ENCODE measurements at places on chromosomes 11 and 22.
A peak's percentile ranks its signal among the peaks of the same experiment; 100 is the strongest.

DNA sequence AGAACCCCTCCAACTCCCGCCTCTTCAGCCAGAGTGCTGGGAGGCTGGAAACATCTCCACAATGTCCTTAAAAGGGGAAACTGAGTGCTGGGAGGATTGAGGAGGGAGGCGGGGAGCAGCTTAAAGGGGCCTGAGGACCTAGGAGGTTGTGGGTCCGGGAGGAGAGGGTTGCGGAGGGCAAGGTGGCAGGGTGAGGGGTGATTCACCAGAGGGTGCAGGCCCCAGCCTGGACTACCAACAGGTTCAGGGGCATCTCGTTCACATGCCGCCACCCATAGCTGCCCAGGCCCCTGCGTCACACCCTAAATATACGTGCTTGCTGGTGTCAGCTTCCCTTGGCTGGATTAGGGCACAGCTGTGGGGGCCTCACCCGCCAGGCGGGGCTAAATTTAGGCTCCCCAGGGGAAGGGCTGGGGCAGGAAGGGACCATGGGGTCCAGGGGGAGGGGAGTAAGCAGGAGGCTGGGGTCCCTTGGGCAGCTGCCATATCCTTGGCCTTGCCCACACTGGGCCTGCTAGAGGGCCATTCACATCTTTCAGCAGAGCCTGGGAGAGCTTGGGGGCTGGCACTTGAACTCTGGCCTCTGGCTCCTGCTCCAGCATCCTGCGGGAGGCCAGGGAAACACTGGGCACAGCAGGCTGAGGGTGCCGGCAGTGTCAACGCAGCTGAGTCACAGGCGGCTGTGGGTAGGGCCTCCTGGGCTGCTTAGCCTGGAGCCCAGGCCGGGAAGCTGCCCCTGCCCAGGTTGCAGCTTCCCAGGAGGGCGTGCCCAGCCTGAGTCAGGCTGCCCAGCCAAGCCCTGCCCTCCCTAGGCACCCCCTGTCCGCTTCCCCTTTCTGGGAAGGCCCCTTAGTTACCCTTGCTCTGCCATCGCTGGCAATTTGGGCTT lies 1.3 kb downstream of the EHBP1L1 start:
- DNase-seq, result no peak

DNA sequence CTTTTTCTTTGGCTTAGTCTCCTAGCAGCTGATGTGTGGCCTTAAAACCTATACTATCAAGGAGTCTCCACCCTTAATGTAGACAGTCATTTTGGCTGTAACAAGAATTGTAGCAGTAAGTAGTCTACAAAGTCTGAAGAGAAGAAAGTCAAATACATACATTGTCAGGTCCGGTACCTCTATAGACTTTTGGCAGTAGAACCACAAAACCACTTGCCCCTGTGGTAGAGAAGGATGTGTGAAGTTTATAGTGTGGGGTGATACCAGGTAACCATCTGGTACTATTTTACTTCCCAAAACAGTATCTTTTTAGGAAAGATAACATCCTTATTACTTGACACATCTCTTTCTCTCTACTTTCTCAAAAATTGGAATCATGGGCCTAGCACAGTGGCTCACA lies 15.1 kb downstream of the ATG13 start:
- no peak for DNase-seq

GRCh38 chr11:110530900-110531741 lies 101.4 kb downstream of the FDX1 start:
- no peak for DNase-seq

DNA sequence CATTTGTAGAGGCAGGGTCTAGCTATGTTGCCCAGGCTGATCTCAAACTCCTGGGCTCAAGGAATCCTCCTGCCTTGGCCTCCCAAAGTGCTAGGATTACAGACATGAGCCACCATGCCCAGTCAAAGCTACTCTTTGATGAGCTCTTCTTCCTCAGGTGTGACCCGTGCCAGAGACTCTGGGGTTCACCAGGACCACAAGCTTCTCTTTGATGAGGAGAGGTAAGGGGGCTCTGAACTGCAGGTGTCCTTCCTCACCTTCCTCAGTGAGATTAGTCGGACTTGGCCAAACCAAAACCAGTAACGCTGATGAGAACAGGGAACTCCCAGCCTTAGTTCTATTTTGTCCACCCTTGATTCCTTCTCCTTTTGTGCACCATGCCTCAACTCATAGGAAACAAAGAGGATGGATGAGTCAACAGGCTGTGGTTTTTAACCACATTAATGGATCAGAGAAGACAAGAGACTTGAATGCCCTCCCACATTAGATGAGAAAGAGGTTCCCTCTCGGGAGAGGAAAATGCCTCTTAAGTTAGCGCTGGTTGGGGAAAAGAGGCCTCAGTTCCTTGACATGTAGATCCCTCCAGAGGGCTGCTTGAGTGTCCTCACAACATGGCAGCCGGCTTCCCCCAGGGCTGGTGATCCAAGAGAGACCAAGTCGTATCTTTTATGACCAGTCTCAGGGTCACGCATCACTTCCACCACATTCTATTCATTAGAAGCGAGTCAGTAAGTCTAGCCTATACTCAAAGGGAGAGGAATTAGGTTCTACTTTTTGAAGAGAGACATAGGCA lies 25.7 kb upstream of the CTR9 start:
- DNase-seq, result no peak

DNA sequence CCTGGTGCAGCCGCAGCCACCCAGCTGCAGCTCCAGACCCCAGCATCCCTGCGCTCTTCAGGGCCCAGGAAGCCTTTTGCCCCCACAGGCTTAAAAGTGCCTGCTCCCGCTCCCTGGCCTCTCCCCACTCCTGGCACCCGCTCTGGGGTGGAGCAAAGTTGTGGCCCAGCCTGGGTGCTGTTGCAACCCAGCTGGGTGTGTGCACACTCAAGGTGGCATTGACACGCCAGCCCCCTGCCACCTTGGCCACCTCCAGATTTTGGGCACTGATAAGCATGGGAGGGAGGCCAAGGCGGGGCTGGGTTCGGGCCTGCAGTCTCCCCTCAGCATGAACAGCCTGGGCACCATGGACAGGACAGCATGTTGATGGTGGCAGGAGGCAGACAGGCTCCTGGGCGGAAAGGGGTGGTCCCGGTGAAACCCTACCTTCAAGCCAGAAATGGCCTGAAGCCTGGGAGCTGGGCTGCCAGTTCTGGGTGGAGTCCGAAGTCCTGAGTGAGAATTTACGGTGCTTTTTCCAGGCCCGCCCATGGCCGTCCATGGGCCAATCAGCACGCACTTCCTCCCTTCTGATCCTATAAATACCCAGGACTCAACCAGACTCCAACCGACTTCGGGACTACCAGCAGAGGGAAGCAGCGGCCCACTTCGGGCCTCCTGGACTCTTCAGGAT lies 23.6 kb upstream of the RNASEH2C start:
- peak; percentile 26 for DNase-seq

DNA sequence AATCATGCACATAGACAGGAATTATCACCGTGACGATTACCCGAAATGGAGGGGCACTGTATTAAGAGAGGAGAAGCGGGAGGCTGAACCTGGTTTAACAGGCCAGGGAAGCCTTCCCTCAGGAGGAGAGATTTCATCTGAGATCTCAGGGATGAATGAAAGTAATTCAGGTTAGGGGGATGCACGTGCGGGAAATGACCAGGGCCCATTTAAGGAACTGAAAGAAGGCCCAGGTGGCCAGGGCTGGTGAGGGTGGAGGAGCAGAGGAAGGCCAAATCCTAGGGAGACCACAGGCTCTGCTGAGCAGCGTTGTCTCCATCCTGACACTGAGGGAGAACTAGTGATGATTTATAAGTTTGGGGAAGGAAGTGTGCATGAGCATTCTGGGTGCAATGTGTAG lies 16.3 kb upstream of the OPCML start:
- no peak for DNase-seq

- DNase-seq, result no peak
Observed at GRCh38 chr11:87304412-87304811, 266.7 kb downstream of the TMEM135 start.

GRCh38 chr11:61153593-61154095 lies 7.6 kb downstream of the VPS37C start:
- DNase-seq, result no peak

GRCh38 chr22:28629420-28630176 lies 50.0 kb downstream of the TTC28 start:
- DNase-seq, result no peak

DNA sequence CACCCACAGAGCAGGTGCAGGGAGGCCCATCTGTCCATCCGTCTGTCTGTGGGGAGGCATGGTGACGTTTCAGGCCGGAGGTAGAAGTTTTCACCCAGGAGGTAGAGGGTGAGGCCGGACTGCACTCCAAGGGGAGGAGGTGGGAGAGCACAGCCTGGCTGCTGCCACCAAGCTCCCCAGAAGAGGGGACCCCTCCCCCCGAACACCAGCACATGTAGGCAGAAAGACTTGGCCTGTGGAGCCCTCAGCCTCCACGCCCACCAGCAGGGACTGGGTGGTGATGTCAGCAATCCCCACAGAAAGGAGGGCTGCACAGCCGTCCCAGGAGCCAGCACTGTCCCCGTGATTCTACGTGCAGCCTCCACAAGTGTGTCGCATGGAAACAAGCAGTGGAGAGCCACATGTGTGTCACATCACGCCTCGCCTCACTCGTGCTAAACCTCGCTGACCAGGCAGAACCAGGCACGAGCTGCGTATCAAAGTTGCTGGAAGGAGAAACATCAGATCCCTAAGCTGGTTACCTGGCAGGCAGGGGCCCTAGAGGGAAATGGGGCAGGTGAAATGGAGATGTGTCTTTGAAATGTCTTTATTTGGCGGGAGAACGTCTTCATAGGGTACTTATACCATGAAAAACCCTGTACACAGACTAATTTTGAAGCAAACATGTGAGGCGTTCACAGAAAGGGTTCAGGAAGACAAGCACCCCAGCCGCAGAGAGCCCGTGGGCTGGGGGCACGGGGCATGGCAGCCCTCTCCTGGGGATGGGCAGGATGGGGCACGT lies 49.1 kb downstream of the CDKN1C start:
- no peak for DNase-seq

DNA sequence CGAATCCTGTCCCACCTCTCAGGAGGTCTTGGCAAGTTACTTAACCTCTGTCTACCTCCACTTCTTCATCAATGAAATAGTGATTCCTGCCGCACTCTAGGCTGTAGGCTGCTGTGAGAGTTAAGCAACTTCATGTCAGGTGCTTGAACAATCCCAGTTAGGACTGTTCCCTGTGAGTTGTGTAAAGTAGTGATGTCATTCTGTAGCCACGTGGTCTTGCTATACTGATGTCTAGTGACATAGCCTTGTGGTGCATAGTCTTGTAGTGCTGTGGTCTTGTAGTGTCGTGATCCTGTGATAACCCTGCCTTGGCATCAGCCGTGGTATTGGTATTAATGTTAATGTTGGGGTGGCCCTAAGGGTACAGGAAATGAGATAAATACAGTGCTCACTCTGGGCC lies 30.3 kb upstream of the PRR5 start:
- DNase-seq, result no peak

- no peak for DNase-seq
Observed at GRCh38 chr22:37669586-37669985, 5.8 kb upstream of the LGALS1 start.

GRCh38 chr11:16678466-16679116 lies 59.9 kb upstream of the C11orf58 start:
- DNase-seq, result no peak

- no peak for DNase-seq
Observed at GRCh38 chr11:119188887-119189286, 3.6 kb downstream of the NHERF4 start.

GRCh38 chr22:47163856-47164513 lies 401.5 kb downstream of the TBC1D22A start:
- no peak for DNase-seq

DNA sequence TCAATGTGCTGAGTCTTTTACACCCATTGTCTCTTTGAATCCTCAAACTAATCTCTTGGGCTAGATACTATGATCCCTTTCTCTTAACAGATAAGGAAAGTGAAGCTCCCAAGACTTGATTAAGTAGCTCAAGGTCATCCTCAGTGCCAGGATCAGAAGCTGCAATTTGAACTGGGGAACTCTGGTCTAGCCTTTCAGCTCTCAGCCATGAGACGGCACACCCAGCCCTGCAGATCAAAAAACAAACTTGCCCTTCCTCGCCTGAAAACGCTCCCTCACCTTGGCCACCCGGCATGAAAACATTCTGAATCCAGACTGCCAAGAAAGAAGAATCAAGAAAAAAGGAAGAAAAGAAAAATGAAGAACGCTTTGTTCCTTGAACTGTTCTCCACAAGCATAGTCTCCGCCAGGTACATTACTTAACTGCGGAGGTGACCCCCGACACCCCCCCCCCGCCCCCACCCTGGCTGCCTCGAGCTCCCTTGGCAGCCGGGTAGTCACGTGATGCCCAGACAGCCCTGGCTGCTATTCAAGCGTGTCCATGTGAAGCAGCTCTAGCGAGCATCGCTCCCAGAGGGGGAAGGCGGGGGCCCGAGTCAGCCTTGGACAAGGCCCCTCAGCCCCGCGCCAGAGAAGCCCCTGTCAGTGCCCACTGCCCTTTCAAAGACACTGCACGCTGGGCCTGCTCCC lies 451.2 kb downstream of the MIAT start:
- no peak for DNase-seq

- no peak for DNase-seq
Observed at GRCh38 chr22:36182056-36182455, 19.6 kb downstream of the APOL4 start.

DNA sequence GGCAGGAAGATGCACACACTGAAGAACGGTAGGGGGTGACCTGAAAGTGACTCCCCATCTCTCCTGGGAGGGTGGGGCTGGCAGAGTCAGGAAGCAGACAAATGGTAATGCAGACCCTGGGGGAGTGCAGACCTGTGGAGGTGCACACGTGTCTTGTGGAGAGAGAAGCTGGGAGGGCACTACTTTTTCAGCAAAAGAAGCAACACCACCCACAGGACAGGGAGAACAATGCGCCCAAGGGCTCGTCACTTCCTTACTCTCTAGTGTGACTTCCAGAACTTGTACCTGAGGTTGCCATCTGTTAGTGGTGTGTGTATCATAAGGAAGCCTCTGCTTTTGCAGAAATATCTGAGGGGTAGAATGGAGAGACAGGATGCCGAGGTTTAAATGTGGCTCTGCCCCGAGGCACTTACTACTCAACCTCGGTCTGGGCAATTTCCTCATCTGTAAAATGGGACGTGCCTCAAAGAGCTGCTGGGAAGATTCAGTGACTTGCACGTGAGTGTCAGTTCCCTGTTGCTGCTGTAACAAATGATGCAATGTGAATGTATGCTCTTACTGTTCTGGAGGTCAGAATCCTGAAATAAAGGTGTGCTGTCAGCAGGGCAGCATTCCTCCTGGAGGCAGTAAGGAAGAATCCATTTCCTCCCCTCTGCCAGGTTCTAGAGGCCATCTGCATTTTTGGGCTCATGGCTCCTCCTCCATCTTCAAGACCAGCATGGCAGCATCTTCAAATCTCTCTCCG lies 323.4 kb downstream of the SHANK2 start:
- DNase-seq, result no peak

DNA sequence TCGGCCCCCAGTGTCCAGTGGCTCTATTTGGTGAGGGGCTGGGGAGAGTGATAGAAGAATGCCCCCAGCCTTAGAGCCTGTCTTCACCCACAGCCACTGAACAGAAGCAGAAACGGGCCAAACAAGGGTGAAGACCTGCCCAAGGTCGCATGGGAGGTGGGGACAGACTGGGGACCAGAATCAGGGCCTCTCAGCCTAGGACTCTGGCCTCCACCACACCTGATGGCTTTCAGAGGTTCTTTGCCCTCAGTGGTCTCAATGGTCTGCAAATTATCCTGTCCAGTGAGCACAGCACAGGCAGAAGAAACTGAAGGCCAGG lies 4.5 kb upstream of the MYRF start:
- DNase-seq, result no peak
